Activated gamma-delta T cell (primary cell): ENCODE measurements at places on chromosomes 4 and X.

- DNase-seq: no peak
These were observed 96.5 kb downstream of the CAMK2D start for GRCh38 chr4:113665036-113665435.

DNA sequence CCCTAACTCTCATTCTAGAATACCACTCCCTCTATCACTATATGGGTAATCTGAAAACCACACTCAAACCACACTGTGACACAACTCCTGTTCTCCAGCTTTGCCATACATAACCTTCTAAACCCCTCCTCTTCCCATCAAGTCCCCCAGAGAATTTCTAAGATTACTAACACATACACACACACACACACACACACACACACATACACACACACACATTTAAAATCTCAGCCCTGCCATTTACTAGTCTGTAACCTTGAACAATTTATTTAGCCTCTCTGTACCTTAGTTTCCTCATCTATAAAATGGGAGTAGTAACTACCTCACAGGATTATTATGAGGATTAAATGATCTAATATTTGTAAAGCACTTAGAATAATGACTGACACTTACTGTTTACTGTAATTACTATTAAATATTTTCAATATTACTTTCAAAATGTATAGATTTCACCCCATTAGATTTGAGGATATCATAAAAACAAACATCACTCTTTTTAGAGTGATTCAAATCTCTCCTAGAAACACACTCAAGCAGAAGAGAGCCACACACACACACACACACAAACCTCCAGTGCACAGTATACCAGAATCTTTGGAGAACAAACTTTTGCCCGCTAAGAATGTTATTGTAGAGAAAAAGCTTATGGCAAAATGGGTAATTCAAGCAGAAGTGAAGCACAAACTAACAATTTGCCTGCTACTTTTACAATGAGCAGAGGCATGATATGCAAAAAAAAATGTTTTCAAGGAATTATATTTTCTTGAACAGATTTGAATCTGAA is 3.8 kb downstream of the ANKRD50 start:
- DNase-seq: no peak

DNA sequence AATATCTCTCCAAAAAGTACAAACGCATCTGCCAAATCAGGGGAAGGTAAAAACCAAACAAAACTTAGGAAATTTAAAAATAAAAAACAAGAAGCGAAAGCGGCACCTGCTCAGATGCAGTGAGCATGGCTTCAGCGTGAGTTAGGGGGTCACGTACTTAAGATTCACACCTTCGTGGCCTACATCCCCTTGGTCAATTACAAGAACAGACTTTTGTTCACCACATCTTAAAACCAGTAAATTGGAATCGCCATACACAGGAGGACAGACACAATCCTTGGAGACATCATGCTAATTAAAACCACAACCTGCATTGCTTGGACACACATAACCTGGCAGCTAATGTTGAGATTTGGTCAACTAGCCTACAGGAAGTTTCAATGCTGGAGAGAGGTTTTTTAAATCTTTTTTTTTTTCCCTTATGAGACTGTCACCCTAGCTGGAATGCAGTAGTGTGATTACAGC is 12.5 kb upstream of the SEL1L3 start:
- no peak for DNase-seq

DNA sequence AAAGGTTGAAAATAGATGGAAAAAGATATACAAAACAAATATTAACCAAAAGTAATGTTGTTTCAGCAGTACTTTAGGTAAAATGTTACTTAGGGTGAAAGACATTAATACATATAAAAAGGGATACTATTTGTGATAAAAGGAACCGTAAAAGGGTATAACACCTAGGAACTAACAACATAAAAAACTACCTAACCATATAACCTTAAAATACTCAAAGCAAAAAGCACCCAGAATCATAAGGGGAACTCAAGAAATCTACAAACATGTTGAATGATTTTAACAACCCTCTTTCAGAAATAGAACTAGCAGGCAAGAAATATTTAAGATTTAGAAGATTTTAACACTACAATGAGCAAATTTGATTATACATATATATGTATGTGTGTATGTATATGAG is 11.5 kb downstream of the MOSPD2 start:
- DNase-seq: no peak

- DNase-seq: no peak
These were observed 174.4 kb upstream of the FGF13 start for GRCh38 chrX:138885886-138886285.

GRCh38 chrX:37353646-37354045 is 4.5 kb downstream of the PRRG1 start:
- no peak for DNase-seq

DNA sequence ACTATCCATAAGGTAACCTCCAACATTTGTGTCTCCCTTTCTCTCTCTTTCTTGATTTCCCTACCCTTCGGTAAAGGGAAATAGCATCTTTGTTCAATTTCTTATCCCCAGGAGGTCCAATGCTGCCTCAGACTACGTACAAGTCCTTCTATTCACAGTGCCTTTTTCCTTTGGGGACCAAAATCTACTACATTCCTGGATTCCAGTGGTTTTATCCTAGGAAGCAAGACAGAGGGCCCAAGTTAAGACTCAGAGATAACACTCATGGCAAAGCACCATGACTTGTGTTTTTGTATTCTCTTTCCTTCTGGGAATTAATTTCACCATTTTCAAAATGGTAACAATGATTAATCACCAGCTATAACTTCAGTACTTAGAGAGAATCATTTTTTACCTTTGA is 10.6 kb downstream of the G3BP2 start:
- no peak for DNase-seq

GRCh38 chr4:111662496-111662895 is 482.8 kb upstream of the FAM241A start:
- no peak for DNase-seq

- DNase-seq: no peak
These were observed 821.3 kb downstream of the TRIML1 start for GRCh38 chr4:188960411-188961093.

DNA sequence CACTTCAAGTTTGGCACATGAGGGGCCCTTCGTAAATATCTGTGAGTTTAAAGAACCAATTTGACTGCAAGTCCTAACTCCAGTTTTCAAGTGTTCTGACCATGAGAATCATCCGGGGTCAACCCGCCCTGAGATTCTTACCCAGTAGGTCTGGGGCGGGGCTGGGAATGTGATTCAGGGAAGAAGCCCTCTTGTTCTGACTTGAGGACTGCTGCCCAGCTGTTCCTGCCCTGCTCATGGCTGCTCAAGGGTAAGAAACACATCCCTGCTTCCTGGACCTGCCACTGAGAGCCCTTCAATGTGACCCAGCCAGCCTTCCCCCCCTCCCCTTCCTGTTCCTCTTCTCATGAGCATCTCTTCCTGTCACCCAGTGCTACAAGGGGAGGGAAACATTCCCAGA is 92.7 kb upstream of the PGRMC2 start:
- no peak for DNase-seq

DNA sequence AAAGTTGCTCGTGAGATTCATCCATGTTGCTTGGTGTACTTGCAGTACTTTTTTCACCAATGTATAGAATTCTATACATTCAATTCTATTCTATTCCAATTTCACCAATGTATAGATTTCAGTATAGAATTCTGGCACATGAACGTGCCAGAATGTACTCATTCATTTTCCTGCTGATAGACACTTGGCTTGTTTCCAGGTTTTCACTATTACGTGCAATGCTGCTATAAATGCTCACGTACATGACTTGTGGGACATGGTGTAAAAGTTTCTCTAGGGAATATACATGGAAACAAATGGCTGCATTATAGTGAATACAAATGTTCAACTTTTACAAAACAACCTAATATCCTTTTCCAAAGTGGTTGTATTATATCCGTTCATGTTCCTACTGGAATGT is 6.8 kb upstream of the CXorf66 start:
- no peak for DNase-seq

GRCh38 chrX:3262901-3263300 is 83.6 kb downstream of the MXRA5 start:
- no peak for DNase-seq

- no peak for DNase-seq
These were observed 2.9 kb downstream of the ARHGAP4 start for GRCh38 chrX:153922932-153923857.

- no peak for DNase-seq
These were observed 258.5 kb upstream of the GIMD1 start for GRCh38 chr4:106627051-106627450.

- no peak for DNase-seq
These were observed 472.2 kb upstream of the TENM3 start for GRCh38 chr4:181770971-181771370.

- DNase-seq: no peak
These were observed 232.3 kb upstream of the RPS6KA3 start for GRCh38 chrX:20498851-20499635.
